ENCODE measurements at places on chromosomes 2 and 18. TPM values are rescaled to one million over a fixed set of nuclear protein-coding genes. Genes with fewer than 3 reads are reported as not detected.

DNA sequence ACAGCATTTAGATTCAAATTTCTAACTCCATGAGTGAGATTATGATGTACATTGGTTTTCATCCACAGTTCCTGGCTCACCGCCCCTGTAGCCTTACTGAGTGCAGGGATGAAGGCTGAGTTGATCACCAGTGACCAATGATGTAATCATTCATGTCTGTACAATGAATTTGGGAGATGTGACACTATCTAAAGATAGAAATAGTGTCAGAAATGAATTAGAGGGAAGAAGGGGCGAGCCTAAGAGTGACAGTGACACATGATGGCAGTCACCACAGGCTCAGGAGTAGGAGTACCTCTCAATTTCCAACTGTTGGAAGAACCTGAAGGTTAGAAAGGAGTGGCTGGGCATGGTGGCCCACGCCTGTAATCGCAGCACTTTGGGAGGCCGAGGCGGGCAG lies 3.2 kb downstream of the METTL4 start:
- no peak for DNase-seq

DNA sequence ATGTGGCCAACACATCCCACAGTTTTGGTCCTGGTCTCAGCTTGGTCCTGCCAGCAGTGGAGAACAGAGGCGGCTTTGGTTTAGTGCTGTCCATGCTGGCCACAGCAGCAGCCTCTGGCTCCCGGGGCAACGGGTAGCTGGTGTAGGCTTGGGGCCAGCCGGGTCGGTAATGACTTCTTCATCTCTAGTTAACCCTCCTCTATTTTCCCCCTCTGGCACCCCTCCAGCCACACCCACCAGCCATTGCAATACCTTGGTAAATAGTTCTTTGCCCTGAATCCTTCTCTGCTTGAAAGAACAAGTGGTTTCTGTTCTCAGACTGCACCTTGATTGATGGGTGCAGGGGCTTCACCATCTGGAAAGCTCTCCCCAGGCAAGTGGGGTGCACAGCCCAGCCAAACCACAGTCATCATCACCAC lies 31.7 kb upstream of the ZNF396 start:
- DNase-seq, result no peak

- no peak for DNase-seq
These were observed 27.7 kb downstream of the BIRC6 start for GRCh38 chr2:32384529-32384928.

The DCDC2C gene
- not detected for total RNA-seq

The RPL37A gene
- total RNA-seq, result 2,867 TPM
